ENCODE measurements at places on chromosomes 12 and 14.

DNA sequence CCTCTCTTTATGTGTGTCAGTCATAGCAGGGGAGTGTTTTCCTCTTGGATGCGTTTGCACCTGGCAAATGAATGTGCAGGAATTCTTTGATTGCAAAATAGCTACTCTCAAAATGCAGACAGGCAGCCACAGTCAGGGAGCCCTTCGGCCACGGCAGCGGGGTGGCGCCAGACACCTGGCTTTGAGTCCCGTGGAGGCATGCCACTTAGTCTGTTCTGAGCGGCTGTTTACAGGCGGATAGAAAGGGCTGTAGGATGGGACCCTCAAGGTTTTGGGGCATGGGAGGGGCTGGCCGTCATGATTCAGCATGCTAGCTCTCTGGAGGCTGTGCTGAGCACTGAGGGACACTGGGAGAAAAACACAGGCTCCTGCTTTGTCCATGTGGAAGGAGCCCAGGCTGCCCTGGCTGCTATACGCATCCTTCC is 117.1 kb downstream of the SLC25A47 start:
- no peak for DNase-seq

- DNase-seq: no peak
Observed at GRCh38 chr12:51841727-51842126, 6.8 kb downstream of the FIGNL2 start.

- DNase-seq: no peak
Observed at GRCh38 chr14:44613061-44613712, 106.1 kb upstream of the FSCB start.

DNA sequence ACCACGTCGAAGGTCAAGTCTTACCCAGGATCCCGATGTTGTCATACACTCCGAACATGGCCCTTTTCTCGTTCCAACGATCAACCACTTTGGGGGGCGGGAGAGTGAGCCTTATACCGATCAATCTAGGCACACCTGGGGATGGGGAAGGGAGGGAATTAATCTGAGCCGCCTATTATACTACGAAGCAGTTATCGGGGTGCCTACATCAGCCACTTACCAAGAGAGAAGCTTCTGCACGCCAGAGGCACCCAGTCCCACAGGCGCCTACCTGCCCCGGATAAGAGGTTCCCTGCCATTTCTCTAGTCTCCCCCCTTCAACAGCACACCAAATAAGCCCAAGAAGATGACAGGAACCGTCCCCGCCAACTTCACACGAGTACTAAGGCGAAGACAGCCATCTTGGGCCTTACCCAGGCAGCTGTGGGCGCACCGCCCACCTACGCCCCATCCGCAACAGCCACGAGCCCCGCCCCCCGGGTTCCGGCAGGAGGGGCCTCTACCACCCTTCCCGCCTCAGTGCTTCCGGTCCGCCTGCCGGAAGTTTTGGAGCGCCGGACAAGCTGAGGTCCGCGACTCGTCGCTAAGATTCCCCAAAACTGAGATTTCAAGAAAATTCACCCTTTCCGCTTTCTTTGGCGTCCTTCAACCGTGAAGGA is at the start of gene MRPL51:
TSS of gene MRPL51 (minus strand) at position 425 of the 659 bp plus-strand sequence. CDS start at position 299, 126 bp downstream.
- DNase-seq: peak; percentile 99

DNA sequence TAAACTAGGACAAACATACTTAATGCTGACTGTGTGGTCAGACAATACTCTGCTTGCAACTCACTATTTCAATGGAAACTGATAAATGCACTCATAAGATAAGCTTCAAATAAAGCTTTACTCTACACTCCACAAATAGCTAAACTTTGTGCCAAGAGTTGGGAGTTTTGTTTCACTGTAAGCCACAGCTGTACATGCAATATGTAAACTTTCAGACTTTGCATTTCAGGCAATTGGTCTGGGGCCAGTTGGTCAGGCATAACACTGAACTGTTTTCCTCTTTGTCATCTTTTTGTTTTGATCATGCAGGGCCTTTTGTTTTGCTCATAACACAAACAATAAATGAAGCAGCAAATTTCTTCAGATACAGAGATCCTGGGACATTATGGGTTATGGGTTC is 426.2 kb downstream of the IPO8 start:
- DNase-seq: no peak

DNA sequence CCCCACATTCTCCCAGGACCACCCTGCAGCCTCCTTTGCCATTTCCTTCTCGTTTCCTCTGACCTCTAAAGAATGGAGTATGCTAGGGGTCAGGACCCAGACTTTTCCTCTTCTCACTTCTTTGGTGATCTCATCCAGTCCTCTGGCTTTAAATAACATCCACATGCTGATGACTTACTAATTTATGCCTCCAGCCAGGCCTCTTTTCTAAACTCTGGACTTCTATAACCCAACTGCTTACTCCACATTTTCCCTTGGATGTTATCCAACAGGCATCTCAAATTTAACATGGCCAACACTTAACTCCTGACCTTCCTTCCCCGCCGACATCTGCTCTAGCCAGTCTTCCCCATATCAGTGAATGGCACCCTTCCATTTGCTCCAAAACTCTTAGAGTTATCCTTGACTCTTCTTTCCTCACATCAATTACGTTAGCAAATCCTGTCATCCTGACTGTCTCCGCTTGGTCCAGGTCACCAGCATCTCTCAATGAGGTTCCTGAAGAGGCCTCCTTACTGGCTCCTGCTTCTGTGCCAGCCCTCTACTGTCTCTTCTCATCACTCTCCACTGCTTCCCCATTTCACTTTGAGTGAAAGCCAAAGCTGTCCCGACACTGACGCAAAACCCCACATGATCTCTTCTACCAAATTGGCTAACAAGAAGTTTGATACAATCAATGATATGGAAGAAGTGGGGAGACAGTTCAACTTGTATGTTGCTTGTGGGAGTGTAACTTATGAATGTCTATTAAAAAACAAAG is 42.7 kb downstream of the TMBIM6 start:
- DNase-seq: no peak

- DNase-seq: no peak
Observed at GRCh38 chr14:50447461-50447860, 50.8 kb upstream of the CDKL1 start.

DNA sequence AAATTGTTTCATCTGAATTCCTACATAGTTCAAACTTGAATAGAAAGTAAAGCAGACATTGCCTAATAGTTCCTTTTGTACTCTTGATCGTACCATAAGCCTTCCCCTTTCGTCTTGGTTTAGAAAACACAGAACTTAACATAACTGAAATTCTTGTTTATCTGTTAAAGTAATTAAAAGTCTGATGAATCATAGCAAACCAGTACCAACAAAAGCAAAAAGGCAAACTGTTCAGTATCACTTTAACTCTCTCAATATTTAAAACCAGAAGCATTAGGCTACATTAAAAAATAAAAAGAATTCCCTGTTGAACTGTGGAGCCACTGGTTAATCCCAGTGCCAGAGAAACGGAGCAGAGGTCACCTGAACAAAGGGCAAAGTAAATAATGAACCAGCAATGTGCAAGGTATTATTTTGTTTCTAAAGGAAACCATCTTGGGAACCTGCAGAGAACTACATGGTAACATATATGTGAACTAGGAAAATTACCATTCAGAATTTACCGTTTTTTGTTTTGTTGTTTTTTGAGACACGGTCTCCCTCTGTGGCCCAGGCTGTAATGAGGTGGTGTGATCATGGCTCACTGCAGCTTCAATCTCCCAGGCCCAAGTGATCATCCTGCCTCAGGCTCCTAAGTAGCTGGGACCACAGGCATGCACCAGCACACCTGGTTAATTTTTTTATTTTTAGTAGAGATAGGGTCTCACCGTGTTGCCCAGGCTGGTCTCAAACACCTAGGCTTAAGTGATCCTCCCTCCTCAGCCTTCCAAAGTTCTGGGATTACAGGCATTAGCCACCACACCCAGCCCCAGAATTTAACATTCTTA is 17.1 kb upstream of the HIGD1C start:
- DNase-seq: no peak

GRCh38 chr12:46164186-46164761 is 104.6 kb downstream of the SLC38A1 start:
- no peak for DNase-seq

DNA sequence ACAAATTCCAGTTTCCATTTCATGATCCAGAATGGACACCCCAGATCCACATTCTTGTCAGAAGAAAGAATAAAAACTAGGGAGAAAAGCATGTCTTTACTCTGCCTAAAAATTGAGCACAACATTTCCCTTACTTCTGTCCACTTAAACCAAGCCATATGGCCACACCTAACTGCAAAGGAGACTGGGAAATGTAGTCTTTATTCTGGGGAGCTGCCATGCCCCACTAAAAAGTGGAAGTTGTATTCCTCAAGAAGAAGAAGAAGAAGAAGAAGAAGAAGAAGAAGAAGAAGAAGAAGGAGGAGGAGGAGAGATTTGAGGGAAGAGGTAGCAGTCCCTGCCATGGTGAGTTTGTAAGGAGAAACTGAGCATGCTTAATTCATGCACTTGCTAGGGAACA is 84.5 kb downstream of the GPR65 start:
- DNase-seq: no peak

- DNase-seq: no peak
Observed at GRCh38 chr12:113673458-113674238, 202.0 kb upstream of the LHX5 start.

- DNase-seq: no peak
Observed at GRCh38 chr12:89733579-89734201, 25.1 kb upstream of the ATP2B1 start.

- no peak for DNase-seq
Observed at GRCh38 chr14:73759183-73759713, 45.1 kb upstream of the PNMA1 start.

GRCh38 chr12:59066445-59066844 is 146.1 kb upstream of the LRIG3 start:
- DNase-seq: no peak

- peak; percentile 50 for DNase-seq
Observed at GRCh38 chr14:70073924-70074566, 114.7 kb downstream of the SLC8A3 start.

DNA sequence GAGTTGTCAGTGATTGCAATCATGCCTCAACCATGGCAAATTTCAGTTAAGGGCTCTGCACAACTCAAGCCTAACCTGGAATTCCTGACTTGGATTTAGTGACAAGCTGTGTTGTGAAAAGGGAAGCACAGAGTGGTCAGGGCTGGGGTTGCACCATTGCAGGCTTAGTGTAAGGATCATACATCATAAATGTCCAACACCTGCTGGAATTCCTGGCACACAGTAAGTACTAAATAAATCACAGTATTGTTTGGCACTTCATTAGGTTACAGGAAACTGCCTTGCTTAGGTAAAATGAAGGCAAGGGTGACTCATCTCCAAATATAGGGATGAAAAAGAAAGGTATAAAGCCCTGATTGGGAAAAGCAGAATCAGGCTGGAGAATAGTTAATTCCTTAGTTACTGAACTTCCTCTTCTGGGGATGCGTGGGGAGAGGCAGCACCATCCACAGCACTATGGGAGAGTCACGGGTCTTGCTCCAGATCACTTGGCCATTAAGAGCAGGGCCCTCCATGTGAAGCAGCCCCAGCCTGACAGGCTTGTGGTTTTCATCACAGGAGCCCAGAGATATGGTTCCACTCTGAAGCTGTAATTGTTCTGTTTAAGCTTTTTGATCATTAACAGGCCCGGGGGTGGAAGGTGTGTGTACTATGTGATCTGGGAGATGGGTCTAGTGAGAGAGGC is 39.7 kb downstream of the SLC8A3 start:
- DNase-seq: no peak

GRCh38 chr12:58566599-58566998 is 353.7 kb downstream of the LRIG3 start:
- DNase-seq: no peak

DNA sequence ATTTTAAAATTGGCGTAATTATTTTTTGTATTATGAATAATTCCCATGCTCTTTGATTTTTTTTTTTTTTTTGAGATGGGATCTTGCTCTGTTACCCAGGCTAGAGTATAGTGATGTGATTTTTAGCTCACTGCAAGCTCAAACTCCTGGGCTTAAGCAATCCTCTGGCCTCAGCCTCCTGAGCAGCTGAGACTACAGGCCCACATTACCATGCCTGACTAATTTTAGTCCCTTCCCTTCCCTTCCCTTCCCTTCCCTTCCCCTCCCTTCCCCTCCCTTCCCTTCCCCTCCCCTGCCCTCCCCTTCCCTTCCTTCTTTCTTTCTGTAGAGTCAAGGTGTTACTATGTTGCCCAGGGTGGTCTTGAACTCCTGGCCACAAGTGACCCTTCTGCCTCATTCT is 9.4 kb upstream of the KIF26A start:
- no peak for DNase-seq
